ENCODE measurements at places on chromosomes 2 and 18.

DNA sequence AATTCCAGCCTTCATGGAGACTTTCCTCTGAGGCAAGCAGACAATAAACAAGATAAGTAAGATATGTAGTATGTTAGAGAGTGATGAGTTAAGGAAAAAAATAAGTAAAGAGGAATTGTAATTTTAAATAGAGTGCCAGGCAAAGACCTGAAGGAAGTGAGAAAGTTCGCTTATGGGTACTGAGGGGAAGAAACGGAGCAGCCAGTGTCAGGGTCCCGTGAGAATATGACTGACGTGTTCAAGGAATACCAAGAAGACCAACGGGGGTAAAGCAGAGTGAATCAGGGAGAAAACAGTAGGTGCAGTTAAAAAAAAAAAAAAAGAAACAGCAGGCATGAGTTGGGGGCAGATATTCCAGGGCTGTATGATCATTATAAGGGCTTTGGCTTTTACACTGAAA lies 45.1 kb downstream of the ARHGEF33 start:
- no peak for DNase-seq

DNA sequence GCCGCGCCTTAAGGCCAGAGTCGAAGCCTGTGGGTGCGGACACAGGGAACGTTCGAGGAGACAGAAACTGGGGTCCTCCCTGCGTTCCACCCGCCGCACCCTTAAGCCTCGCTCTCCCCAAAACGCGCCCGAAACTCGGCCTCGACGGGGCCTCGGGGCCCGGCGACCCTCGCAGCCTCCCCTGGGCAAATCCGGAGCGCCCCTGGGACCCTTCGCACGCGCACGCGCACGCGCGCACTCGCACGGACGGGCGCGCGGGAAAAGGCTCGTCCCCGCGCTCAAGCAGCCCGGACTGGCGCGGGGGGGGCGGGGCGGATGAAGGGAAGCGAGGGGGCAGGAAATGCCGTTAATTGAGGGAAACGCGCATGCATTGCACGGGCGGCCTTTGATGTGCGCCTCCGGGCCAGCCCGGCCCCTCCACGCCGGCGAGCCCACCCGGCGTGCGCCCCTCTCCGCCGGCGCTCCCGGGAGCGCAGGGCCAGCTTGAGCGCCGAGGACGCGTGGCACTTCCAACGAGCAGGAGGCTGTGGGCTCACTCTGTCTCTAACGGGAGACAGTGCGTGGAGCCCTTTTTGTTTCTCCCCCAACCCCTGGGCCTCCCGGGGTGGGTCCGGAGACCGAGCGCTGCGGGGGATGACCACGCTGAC lies 5.4 kb upstream of the SALL3 start:
- DNase-seq = no peak

GRCh38 chr2:162564140-162564539 lies 220.2 kb downstream of the GCA start:
- DNase-seq = no peak

- DNase-seq = no peak
These were observed 19.6 kb upstream of the STON1 start for GRCh38 chr2:48510329-48510728.

GRCh38 chr18:70418546-70419311 lies 129.9 kb downstream of the SOCS6 start:
- no peak for DNase-seq

GRCh38 chr2:176931588-176932563 lies 280.7 kb upstream of the HNRNPA3 start:
- DNase-seq = peak; percentile 36

GRCh38 chr2:78870343-78870967 lies 155.0 kb upstream of the REG3G start:
- DNase-seq = no peak

DNA sequence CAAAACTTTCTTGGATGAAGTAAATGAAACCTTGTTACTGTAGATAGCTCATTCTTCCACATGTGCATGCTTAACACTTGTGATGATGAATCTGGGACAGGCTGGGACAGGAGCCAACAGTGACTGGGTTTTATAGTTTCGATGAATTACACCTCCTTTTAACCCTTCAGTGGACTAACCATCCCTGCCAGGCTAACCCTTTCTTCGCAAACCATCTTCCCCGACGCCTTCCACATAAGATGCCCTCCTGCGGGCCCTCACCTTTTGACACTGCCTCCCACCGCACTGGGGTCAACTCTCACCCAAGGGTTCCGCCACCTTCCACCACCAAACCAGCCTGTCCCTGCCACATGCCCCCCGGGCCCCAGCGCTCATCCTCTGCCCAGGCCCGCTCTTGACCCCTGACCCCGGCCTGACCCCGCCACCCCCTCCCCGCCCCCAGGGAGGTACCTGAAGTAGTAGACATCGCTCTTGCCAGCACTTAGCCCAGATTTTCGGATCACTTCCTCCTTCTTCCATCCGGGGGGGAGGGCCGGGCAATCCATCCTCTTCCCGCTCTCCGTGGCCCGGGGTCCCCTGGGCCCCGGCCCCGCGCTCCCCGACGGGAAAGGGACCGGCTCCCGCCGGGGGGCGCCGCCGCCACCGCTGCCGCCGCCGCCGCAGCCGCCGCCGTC lies 764 bp downstream of the MBD2 start:
- DNase-seq = peak; percentile 32

- no peak for DNase-seq
These were observed 20.9 kb downstream of the MTERF4 start for GRCh38 chr2:241081190-241081642.

- no peak for DNase-seq
These were observed 34.6 kb upstream of the GLI2 start for GRCh38 chr2:120701096-120701495.

GRCh38 chr18:49024804-49025421 lies 74.1 kb upstream of the SMAD7 start:
- no peak for DNase-seq

- no peak for DNase-seq
These were observed 65.8 kb downstream of the INO80D start for GRCh38 chr2:206020171-206020570.

- no peak for DNase-seq
These were observed 79.7 kb downstream of the ZDBF2 start for GRCh38 chr2:206354129-206354528.

- DNase-seq = no peak
These were observed 72.7 kb upstream of the REV1 start for GRCh38 chr2:99562516-99562915.

- DNase-seq = no peak
These were observed 264.3 kb downstream of the ZNF516 start for GRCh38 chr18:76230791-76231190.

DNA sequence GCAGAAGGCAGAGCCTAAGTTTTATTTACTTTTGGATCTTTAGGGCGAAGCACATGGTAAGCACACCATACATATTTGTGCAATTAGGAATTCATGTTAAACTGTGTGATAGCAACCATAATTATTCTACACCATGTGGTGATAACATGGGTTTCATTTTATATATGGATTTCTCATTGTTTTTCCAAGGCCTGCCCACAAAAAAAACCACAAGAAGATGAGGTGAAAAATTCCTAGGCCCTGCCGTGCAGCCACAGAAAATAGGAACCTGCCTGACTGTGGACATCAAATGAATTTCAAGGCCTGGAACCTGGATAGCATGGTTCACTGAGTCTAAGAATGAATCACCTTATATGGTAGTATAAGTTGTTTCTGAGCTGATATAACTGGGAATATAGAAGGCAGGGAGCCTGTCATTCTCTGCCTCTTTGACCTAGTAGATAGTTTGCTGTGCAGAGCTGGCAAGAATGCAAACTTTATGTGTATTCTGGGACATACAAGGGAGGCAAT lies 22.4 kb upstream of the SSB start:
- DNase-seq = no peak

GRCh38 chr2:217990389-217990788 lies 12.4 kb downstream of the TNS1 start:
- DNase-seq = no peak

DNA sequence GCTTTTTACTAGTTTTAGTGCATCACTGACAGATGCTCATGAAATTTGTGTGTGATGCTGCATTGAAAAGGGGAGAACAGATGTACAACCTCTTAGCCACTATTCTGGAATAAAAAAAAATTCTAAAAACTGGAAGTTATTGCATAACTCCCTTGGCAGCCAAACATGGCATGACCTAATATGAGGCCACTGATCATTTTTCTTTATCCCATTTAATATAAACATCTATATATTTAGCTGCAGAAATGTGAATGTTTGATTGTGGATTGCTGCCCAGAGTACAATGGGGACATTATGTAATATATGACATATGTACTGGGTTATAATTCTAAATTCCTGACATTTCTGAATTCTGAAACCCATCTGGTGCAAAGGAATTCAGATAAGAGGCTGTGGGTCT lies 86.5 kb downstream of the CDCA7 start:
- no peak for DNase-seq

- no peak for DNase-seq
These were observed 221.0 kb downstream of the MTX2 start for GRCh38 chr2:176490061-176490861.

GRCh38 chr2:84631047-84631446 lies 114.7 kb downstream of the DNAH6 start:
- no peak for DNase-seq

DNA sequence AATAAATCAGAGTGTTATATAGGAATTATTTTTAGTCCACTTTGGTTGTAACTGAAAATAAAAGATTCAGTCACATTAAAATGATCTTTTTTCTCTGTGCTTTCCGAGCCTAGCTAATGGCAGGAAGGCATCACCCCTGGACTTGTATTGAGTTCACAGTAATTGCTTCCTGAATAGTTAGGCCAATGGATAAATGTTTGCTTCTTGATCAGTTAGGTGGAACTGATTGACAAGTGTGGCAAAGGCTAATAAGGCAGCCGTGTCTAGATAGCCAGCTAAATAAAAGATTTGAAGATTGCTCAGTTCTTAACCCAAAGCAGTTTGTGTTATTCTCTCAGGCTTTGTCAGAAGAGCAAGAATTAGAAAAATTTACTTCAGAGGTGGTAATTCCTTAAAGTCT lies 20.8 kb downstream of the FAM171B start:
- DNase-seq = no peak

- DNase-seq = no peak
These were observed 144.2 kb upstream of the NABP1 start for GRCh38 chr2:191533693-191534180.

DNA sequence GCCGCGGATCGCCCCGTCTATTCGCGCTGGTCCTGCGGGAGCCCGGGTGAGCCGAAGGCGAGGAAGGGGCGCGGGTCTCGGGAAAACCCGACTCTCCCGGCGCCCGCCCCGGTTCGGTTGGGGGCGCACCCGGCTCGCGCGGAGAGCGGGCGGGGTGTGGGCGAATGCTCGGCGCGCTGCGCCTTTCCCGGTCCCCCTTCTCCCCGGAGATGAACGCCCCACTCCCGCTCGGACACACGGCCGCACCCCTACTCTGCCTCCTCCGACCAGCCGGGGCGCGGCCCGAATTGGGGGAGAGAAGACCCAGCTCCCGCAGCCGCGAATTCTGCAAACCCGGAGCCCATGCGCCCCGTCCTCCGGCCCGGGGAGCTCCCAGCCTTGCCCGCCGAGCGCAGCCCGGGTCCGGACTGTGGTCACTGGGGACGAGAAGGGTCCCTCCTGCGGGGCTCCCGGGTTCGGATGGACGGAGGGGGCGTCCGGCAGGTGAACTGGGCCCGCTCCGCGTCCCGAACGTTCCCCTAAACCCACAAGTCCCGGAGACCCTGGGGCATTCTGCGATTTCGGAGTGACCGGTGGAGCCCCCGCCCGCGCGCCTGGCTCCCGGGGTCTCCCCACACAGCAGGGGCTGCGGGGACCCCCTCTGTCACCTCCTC lies 734 bp downstream of the KCNG2 start:
- no peak for DNase-seq

GRCh38 chr2:72115110-72116080 lies 32.3 kb downstream of the CYP26B1 start:
- DNase-seq = no peak

DNA sequence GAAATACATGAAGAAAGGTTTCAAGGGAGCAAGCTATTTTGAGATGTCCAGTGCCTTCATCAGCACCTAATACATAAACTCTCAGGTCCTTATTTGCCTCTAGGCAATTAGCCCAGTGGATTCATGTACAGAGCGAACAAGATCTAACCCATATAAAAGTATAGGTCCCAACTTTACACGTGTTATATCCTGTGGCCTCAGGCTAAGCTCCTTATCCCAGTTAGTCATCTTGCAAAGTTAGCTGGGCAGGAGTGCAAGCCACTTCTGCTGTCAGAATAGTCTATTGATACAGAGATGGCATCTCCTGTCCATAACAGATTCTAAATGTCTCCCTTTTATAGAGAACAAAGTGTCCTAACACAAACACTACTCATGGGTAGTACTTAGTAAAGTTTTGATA lies 203.9 kb upstream of the PIK3C3 start:
- no peak for DNase-seq

GRCh38 chr2:200585730-200586643 lies at the start of gene AOX1:
TSS of gene AOX1 (plus strand) at chr2:200586014. CDS start at chr2:200586109, 95 bp downstream.
- DNase-seq = no peak

GRCh38 chr2:8111193-8111592 lies 570.7 kb upstream of the ID2 start:
- DNase-seq = no peak

- no peak for DNase-seq
These were observed 45.5 kb downstream of the AAK1 start for GRCh38 chr2:69597843-69598610.

DNA sequence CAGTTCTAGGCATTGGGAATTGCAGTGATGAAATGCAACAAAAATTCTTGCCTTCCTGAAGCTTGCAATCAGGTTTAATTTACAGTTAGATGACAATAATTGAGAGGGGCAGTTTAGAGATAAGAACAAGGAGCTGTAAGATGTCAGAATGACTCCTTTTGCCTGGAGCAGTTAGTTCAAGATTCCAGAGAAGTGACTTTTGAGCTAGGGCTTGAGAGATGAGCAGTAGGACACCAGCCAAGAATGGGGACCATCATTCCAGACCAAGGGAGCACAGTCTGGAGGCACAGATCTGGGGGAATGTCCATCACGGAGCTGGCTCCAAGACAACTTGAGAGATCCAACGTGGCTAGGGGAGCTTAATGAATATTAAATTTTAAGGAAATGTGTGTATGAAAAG lies 26.8 kb downstream of the CACNB4 start:
- DNase-seq = no peak

DNA sequence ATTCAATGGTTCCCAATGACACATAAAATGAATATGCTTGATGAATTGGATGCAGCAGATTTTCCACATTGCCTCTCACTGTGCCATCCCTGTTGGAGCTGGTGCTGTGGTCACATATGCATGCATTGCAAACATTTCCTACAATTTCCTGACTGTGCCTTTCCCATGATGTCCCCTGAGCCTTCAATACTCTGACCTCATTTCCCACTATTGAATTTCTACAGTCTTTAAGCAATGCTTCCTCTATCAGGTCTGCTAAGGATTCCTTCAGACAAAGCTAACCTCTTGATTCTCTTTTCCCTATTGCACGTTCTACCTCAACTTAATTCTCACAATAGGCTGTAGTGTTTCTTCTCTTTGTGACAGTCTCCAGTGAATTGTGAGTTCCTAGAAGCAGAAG lies 342.5 kb upstream of the CRIM1 start:
- DNase-seq = no peak

- no peak for DNase-seq
These were observed 304.6 kb downstream of the MTX2 start for GRCh38 chr2:176573612-176574483.

All from effector memory CD8-positive, alpha-beta T cell (primary cell).